ENCODE measurements at places on chromosomes 7 and 10.

GRCh38 chr10:84587789-84588188, 259.4 kb downstream of the CCSER2 start:
- DNase-seq: no peak

GRCh38 chr10:102065561-102066398, 631 bp downstream of the HPS6 start:
- DNase-seq: no peak

DNA sequence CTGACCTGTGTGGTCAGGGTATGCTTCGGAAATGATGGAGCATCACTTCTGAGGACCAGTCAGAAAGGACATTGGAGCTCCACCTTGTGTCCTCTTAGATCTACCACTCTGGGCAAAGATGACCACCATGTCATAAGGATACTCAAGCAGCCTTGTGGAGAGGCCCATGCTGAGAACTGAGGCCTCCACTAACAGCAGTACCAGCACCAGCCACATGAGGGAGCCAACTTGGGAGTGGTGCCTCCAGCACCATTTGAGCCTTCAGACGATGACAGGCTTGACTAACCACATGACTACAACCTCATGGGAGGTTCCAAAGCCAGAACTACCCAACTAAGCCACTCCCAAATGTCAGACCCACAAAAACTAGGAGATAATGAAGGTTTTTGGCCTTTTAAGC, 116.0 kb downstream of the NPTX2 start:
- DNase-seq: peak; percentile 3

- no peak for DNase-seq
Observed at GRCh38 chr10:130340816-130341215, 204.6 kb downstream of the GLRX3 start.

GRCh38 chr10:71756311-71757191, 16.8 kb downstream of the VSIR start:
- peak; percentile 40 for DNase-seq

DNA sequence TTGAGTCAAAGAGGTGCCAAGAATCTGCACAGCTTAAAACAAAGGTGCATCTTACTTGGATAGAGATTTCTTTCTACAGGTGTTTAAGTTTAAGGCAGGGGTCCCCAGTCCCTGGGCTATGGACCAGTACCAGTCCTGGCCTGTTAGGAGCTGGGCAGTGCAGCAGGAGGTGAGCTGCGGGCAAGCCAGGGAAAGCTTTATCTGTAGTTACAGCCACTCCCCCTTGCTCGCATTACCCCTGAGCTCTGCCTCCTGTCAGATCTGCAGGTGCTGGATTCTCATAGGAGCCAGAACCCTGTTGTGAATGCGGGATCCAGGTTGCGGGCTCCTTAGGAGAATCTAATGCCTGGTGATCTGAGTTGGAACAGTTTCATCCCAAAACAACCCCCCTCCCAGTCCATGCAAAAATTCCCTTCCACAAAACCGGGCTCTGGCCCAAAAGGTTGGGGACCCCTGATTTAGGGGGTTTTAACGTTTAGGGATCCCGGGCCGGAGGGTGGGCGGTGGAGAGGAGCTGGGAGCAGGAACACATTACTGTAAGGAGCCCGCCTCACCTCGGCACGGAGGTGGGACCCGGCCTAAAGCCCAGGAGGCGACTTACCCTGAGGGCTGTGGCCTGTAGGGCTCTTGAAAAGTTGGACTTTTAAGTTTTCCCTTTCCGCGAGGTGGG, 60.2 kb downstream of the ZNF467 start:
- no peak for DNase-seq

GRCh38 chr7:134513169-134513752, 14.1 kb upstream of the AKR1B10 start:
- peak; percentile 21 for DNase-seq

DNA sequence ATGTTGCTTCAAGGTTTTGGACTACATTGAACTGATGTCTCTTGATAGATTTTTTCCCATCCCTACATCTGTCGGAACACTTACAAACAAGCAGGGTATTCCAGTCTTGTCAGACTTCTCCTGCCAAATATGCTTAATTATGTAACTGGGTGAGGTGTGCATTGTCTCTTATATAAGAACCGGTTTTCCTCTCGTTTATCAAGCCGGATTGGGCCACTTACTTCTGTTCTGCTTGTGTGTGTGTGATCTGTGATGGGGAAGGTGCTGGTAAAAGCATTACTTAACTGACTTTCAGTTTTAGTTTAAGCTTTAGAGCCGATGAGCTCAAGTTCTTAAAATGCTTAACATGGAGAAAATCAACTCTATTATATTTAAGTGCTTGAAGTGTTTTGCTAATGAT, 57.9 kb downstream of the OTUD1 start:
- no peak for DNase-seq

- DNase-seq: no peak
Observed at GRCh38 chr10:34649385-34649784, 165.7 kb downstream of the PARD3 start.

GRCh38 chr10:86960863-86961434, 2.5 kb downstream of the SNCG start:
- DNase-seq: no peak

DNA sequence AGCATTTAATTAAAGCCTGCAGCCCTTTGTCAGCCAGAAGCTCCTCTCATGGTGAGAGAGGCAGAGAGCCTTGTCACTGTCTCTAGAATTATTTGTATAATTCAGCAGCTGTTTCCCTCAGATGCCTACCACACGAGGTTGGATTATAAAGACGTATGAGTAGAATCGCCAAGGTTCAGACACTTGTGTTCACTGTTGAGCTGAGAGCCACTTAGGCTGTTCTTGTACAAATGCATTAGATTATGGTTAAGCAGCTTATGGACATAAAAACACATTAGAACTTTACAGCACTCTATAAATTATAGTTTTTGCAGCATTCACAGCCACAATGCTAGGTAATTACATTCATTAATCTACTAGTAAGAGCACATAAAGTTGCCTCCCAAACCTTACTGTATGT, 282.6 kb downstream of the AUTS2 start:
- DNase-seq: no peak

DNA sequence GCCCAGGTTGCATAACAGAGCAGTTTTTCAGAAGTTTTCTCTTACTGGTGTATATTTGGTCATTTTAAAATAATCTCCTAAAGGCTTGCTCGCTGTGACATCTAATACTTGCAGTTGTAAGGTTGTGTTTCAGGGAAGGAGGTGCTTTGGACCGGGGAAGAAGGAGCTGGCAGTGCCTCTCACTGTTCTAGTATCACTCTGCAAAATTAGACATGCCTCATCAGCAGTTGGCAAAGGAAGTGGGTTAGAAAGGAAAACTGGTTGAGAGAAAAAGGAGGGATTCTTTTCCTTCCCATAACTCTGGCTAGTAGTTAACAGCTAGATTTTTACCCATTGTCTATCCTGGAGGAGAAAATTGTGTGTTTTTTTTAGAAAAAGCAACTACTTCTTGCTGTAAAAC, 34.8 kb downstream of the CUL1 start:
- DNase-seq: no peak

GRCh38 chr7:140495514-140496097, 16.3 kb upstream of the MKRN1 start:
- no peak for DNase-seq

- no peak for DNase-seq
Observed at GRCh38 chr7:158025686-158026600, 561.7 kb downstream of the PTPRN2 start.

- no peak for DNase-seq
Observed at GRCh38 chr10:102629661-102630614, 14.3 kb upstream of the TRIM8 start.

GRCh38 chr10:61455656-61456055, 2.5 kb upstream of the TMEM26 start:
- no peak for DNase-seq

- no peak for DNase-seq
Observed at GRCh38 chr10:58220769-58221451, 46.8 kb downstream of the IPMK start.

DNA sequence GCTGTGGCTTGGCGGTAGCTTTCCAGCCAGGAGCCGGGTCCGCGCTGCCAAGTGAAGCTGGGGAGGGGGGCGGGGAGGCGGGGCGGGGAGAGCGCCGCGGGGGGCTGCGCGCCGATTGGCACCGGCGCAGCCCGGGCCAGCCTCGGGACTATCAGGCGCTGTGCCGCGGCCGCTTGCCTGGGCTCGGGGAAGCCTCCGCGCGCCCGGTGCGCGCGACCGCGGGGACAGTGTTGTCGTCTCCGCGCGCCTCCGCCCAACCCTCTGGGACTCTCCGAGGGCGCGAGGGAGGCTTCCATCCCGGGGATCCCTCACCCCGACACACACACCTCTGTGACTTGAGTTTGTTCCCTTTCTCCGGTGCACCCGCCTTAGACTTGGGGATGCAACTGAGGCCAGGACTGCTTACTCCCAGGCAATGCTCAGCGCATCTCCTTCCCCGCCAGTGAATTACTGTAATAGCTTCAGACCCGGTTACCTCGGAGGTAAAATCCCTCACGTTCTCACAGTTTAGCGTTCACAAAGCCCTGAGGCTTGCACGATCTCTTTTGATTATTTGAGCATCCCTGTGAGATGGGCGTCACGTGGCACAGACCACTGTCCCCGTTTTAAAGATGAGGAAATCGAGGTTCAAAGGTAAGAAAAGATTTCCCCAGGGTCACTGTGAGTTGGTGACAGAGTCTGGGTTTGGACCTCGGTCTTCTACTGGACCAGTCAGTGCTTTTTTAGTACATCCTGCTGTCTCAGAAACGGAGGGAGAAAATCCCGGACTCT, at the start of gene NKX1-2:
TSS of gene NKX1-2 (minus strand) at position 24 of the 771 bp plus-strand sequence. CDS start 92 bp downstream, outside the sequence.
- DNase-seq: no peak

- DNase-seq: peak; percentile 28
Observed at GRCh38 chr10:24617771-24618396, 105.8 kb downstream of the ARHGAP21 start.

GRCh38 chr7:6618621-6619020, 3.2 kb downstream of the ZNF853 start:
- no peak for DNase-seq

- DNase-seq: peak; percentile 57
Observed at GRCh38 chr10:69045441-69046300, 42.2 kb upstream of the SRGN start.

DNA sequence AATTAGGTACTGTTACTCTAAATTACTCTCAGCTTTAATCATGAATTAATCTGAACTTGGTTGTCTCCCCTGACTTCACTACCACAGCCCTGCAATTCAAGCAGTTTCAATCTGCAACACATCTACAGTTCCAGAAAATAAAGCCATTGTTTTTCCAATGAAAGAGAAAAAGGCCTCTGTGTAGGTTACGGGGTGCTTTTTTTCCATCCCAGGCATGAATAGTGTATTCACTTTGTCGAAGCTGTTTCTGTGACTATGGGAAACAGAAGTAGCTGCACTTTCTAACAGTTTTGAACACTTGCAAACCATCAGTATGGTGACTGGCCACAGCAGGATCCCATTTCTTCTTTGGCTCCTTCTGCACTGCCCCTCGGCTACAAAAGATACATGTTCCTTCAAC, 460.2 kb downstream of the GRM8 start:
- no peak for DNase-seq

DNA sequence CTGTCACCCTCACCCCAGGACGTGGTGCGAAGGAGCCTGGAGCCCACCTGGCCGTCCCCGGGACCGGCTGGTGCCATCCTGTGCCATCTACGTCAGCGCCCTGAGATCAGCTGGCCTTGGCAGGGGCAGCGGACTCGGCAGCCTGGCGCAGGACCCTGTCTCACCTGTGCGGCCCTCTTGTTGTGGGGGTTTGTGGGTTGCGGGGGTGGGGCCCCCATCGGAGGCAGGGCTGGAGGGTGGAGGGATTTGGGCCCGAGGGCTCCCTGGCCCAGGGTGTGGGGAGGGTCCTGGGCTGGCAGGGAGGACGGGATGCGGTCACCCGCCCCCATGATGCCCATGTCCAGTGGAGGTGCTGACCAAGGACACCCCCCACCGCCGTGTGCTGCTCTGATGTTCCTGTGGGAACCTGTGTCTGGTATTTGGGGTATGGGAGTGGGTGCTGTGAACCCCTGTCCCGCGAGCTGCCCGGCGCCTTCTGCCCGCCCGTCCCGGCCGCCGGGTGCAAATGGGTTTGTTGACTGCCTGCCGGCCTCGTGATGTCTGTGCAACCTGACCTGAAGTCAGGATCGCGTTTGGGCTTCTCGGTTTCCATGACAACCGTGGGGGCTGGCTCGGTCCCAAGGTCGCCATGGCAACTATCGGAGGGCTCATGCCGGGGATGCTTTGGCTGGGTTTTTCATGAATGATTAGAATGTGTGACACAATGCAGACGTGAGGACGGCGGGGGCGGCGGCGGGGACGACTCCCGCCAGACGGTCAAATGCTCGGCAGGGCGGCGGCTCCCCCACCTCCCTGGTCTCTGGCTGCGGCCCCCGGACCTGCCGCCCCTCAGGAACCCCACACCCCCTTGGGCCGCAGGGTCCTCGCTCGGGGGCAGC, 7.3 kb downstream of the MAFK start:
- DNase-seq: no peak

DNA sequence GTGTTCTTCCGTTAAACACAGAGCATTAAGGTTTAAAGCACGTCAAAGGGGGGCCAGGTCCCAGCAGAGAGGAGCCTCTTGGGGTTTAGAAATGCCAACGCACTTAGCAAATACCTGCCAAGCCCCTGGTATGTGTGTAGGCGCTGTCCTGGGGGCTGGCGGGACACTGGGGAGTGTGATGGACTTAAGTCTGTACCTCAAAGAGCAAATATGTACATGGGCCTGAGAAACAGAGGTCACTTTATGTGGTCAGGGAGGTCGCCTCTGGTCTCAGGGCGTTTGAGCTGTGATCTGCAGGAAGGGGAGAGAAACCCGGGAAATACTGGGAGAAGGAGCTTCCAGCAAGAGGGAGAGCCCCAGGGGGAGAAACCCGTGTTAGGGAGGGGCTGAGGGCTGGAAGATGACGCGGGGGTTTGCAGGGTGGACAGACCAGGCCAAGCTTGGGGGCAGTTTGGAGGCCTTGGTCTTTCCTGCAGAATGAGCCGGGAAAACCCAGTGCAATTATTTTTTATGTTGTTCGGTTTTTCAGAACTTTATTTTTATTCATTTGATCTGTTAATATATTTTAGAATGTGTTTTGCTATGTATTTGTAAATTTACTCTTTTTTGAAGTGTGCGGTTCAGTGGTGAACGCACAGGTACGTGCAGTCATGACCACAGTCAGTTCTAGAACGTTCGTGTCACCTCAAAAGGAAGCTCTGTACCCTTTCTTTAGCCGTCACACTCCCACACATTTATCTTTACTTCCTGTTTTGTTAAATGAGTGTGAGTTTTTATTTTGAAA, 441.4 kb upstream of the FOXK1 start:
- no peak for DNase-seq

GRCh38 chr7:77316219-77316978, 99.8 kb downstream of the GSAP start:
- no peak for DNase-seq
